NCI-H1417 treated with DMSO at 0.1 percent for 48 hours (cell line): ENCODE measurements at places on chromosomes 6 and 20.

GRCh38 chr20:18831830-18832499, 18.4 kb downstream of the SCP2D1 start:
- no peak for DNase-seq

- DNase-seq: no peak
These were observed 188.2 kb downstream of the LRFN2 start for GRCh38 chr6:40398810-40399477.

- DNase-seq: no peak
These were observed 306.3 kb upstream of the IRAK1BP1 start for GRCh38 chr6:78561015-78561414.

DNA sequence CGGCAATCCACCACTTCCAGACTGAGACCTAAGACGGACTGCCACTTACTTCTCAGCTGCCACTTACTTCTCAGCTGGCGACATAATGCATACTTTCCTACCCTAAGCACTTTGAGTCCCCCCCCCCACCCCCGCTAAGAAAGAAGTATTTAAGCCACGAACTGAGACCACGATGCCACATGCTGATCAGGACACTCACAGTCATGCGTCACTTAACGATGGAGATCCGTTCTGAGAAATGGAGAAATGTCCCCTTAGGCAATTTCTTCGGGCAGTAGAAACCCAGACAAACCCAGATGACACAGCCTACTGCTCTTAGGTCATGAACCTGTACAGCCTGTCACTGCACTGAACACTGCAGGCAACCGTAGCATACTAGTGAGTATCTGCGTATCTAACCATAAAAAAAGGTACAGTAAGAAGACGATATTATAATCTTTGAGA, 690 bp downstream of the IFNGR1 start:
- DNase-seq: no peak

DNA sequence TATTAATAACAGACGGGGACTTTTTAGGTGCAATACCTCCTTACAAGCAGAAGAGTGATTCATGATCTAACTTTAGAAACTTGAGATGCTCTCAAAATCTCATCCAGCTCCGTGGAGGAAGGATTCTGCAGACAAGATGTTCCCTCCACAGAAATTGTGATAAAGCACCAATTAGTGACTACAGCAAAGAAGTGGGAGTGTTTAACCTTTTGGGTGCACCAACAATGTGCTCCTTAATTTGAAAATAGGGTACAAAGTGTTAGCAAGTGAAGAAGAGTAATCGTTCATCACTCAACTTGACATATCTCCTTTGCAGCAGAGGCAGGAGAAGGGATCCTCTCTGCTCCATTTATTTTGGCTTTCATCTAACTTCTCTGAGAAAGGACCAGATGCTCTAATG, 22.8 kb upstream of the SCP2D1 start:
- no peak for DNase-seq

GRCh38 chr20:17617212-17617867, 47.5 kb downstream of the DSTN start:
- no peak for DNase-seq

DNA sequence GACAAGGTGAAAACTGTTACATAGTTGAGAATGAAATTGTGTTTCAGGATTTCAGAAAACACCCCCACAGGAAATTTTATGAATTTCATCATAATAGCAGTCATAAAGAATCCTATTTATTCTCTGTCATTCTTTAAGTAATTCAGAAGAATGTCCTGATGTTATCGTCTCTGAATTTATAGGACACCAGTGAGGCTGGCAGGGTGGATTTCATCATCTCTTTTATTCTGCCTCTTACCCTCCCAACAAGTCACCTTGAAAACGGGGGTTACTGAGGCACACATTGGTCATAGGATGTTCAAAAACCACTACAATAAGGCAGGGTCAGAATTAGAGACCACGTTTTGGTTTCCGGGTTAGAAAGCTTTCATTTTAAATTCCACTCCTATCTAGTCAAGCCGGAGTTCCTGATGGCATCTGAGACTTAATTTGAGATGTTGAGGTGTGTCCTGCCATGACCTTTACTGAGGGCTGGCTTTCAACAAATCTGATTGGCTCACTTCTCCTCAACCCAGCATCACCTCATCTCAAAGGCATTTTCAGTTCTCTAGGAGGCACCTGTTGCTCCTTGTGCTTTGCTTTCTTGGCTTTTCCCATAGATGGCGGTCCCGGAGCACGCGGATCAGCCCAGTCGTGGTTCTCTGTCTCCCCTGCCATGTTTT, 230.6 kb upstream of the SUPT3H start:
- no peak for DNase-seq

DNA sequence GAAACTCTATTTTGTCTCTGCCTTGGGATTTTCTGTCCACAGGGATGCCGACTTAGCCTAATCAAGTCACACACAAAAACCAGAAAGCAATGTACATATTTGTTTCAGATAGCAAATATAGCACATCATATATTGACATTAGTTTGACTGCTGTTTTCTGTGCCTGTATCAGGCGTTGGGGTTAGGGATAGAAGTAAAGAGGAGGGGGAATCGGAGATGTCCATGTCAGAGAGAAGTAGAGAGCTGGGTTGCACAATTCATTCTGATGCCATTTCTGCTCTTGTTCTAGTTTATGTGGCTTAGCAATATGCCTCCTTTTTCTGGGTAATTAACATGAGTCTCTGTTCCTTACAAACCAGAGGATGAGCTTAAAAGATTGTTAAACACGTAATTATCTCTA, 14.7 kb upstream of the IPCEF1 start:
- no peak for DNase-seq

GRCh38 chr6:142913036-142913510, 31.9 kb downstream of the HIVEP2 start:
- DNase-seq: no peak

DNA sequence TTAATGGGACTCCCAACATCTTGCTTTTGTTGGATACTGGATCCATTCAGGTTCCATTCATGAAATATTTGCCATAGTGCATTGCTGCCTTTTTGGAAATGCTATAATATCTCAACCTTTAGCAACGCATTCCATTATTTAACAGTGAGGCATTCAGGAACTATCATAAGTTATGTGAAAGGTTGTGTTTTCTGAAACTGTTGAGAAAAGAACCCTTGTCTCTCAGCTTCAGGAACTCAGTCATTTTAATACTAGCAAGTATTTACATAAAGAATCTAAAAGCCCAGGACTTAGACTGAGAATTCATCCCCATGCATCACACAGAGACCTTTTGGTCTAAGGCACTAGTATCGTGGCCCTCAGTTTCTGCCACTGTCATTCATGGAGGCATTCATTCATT, 24.9 kb upstream of the SASH1 start:
- no peak for DNase-seq

- DNase-seq: no peak
These were observed 626 bp upstream of the CDK5RAP1 start for GRCh38 chr20:33401921-33402369.

- DNase-seq: no peak
These were observed 65.1 kb downstream of the SOD2 start for GRCh38 chr6:159627939-159628338.

GRCh38 chr20:8782804-8783203, 286.1 kb upstream of the PLCB4 start:
- DNase-seq: no peak

GRCh38 chr20:15674253-15675060, 898.8 kb downstream of the KIF16B start:
- peak; percentile 38 for DNase-seq

DNA sequence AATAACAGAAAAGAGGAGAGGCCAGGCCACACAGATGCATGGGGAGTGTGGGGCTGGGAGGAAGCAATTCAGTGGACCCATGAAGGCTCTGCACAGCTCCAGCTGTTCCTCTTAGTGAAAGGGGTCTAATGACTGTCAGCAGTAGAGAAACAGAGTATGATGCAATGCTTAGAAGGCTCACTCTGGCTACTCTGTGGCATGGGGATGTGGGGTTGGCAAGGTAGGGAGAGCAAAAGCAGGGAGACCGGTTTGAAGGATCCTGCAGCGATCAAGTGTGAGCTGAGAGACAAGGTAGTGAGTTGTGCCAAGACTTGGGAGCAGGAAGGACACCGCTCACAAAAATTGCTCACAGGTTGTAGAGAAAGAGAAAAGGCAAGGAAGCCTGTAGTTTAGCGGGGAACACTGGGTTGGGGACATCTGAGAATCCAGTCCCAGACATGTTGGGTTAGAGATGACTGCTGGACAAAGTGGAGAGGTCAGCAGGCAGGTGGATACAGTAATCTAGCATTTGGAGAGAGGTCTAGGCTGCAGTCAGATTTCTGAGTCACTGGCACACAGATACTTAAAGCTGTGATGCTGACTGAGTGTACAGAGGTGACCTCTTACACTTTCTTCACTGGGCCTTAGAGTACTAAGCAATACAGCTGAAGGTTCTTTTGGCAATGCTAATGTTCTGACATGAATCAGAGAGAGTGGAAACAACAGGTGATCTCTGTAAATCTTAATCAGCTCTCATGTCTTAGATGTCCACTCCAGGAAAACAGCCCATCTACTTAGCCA, 27.1 kb downstream of the NAPB start:
- DNase-seq: no peak

DNA sequence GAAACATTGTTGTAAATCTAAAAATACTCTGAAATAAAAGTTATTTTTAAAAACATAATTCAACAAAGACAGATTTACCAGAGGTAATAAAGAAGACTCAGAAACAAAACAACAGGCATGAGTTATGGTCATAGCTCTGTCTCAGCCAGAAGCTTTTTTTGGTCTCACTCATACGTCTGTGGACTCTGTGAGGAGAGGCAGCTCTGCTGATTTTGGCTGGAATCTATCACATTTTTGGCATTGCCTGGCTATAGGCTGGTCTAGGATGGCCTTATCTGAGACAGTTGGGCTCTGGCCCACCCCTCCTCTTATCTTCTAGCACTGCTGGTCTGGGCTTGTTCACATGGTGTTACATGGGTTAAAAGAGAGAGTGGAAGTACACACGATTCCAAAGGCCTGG, 514.0 kb upstream of the BTBD3 start:
- DNase-seq: no peak

DNA sequence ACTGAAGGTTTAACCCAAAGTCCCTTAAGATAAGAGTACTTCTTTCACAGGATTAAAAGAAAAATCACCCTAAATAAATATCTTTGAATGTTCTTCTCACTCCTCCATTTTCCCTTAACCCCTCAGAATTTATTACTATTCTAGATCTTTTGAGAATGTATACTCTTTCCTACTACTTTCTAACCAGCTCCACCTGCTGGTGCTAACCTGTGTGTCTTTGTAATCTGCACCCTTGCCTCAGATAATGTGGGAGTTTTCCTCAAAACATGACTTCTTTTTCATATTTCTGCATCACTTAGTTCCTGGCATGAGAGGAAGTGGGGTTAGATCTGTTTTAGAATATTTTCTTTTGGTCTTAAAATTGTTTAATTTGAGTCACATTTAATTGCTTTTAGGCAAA, 394.2 kb downstream of the BMP2 start:
- no peak for DNase-seq

DNA sequence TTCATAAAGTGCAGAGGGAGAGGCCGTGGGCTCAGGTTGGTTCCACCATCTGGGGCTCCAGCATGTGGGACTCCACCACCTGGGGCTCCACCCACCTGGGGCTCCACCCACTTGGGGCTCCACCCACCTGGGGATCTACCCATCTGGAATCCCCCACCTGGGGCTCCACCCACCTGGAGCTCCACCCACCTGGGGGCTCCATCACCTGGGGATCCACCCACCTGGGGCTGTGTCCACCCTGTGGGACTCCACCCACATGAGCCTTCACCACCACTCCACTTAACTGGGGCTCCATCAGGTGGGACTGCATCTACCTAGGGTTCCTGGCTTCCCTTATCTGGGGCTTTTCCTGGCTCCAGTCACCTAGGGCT, 226.0 kb upstream of the CDYL start:
- no peak for DNase-seq

DNA sequence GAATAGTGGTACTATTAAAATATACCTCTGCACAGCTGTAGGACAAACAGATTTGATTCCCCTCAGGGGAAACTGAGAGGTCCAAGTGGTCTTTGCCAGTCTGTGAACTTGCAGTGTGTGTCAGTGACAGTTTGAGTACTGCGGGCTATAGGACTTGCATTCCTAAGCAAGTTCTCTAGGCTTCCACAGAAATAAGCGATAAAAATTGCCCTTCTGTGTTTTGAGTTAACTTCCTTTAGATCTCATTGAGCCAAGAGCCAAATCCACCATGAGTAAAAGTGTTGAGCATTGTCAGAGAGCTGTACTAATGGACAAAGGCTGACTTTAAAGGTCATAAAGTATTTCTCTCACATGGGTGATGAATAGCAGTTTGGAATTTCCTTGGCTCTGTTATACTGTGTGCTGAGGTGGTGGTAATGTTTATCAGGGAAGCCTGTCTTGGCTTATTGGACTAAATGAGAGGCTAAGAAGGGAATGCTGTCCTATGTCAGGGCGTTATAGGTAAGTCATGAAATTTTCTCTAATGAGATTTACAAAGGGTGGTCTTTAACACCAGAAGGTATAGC, 122.6 kb upstream of the MAP3K7 start:
- no peak for DNase-seq
